Stimulated activated CD8-positive, alpha-beta memory T cell treated with anti-CD3 and anti-CD28 coated beads, Interleukin-4, amount 100 ng/mL, for 1 hour (primary cell): ENCODE measurements at places on chromosomes 1 and 21.

- DNase-seq: no peak
Measured at GRCh38 chr1:234854645-234855039, 244.7 kb upstream of the IRF2BP2 start.

GRCh38 chr1:185232874-185233273, 75.9 kb downstream of the SWT1 start:
- no peak for DNase-seq

DNA sequence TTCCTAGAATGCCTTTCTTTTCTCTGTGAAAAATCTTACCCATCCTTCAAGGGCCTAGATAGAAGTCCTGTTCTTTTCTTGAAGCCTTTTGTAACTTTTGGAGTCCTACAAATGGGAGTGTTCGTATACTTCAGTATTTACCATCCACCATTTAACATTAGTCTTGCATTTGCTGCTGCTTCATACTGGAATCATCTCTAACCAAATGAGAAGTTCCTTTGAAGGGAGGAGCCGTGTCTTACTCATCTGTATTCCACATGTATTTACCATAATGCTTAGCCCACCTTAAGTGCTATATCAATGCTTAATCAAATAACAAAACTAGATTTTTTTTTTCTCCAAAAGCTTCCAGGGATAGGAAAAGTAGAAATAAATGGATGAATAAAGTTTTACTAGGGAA, 7.1 kb downstream of the PRDX6 start:
- no peak for DNase-seq

DNA sequence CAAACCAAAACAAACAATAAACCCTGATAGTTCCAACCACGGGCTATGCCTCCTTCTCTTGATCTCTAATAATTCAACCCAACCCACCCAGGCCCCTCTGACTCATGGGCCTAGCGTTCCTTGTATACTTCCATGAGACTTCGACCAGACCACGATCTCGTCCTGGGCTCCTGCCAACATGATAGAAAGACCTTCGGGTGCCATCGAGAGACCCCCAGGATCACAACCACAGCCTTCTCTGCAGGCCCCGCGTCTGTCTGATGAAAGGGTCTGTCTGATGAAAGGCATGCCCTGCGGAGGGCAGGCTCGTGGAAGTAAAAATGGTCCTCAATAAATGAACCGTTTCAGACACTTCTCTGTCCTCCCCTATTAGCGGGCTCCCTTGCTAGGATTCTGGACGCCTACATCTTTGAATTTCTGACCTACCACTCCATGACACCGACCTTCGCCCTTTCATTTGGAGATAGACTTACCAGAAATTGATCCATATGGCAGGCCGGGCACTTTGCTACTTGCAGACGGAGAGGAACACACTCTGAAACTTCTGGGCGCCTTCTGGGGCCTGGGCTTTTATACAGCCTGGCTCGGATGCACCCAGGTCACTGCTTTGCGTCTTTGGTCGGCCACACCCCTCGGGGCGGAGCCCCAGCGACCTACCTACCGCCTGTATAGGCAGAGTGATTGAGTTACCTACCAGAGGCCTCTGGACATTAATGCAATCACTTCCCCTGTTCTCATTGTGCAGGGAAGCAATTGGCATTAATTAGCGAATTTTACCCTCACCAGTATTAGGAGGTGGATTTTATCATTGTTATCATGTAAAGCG, 5.3 kb upstream of the KLF18 start:
- no peak for DNase-seq

GRCh38 chr1:242871471-242872030, 347.1 kb upstream of the PLD5 start:
- DNase-seq: no peak

GRCh38 chr1:154556422-154556821, 2.0 kb downstream of the UBE2Q1 start:
- no peak for DNase-seq

DNA sequence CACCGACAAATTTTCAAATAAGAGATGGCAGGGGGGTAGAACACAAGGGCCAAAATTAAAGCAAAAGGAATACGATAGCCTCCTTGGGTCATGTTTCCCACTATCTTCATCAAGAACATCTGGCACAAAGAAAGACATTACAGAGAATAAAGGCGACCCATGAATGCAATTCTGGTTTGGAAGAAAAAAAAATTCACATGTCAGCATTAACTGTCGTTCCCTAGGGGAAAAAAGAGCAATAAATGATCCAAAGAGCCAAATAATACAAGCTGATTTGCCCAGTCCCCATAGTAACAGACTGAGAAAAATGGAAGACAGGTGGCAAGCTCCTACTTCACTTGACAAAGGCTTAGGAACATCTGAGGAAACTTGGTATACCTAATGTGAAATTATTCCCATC, 4.5 kb downstream of the STIL start:
- DNase-seq: no peak

DNA sequence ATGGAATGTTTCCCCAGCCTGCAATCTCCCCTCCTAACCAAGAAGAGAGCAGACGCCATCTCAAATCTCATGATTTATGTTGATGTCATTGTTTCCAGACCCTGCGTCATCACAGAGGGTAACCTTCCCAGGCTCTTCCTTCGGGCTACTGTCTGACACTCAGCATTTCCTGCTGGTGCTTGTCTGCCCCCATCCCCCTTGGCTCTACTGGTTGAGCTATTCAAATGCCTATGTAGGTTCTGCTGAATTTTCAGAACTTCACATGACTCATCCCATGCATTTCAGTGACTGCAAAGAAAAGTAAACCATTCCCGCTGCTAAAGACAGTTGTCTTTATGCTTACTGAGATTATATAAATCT, 24.8 kb upstream of the ITPKB start:
- no peak for DNase-seq

DNA sequence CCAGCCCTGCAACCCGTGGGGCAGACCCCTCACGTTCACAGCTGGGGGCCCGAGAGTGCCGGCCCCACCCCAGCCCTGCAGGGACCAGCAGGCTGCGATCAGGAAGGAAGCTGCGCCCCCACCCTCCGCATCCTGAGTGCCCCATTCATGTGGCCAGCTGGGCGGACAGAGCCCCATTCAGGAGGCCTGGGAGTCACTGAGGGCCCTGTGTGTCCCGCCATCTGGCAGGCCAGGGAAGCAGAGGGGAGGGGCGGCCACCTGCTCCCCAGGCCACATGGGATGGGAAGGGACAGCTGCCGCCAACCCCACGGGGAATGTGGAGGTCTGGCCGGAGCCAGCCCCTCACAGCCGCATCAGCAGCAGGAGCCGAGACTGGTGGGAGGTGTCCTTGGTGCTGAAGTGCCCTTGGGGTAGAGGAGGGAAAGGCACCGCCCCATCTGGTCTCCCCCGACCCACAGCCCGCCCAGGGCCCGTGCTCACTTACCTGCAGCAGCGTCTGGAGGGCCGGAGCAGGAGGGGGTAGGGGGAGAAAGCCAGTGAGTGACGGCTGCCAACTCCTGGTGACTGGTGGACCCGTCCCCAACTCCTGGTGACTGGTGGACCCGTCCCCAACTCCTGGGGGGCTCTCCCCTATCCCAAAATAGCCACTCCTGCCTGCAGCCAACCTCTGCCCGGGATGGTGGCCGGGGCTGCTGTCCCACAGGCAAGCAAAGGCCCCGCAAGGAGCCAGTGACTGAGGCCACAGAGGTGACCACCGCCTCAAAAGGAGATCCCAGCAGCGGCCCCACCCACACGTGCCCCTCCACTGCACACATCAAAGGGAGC, 8.7 kb downstream of the ACAP3 start:
- DNase-seq: no peak

DNA sequence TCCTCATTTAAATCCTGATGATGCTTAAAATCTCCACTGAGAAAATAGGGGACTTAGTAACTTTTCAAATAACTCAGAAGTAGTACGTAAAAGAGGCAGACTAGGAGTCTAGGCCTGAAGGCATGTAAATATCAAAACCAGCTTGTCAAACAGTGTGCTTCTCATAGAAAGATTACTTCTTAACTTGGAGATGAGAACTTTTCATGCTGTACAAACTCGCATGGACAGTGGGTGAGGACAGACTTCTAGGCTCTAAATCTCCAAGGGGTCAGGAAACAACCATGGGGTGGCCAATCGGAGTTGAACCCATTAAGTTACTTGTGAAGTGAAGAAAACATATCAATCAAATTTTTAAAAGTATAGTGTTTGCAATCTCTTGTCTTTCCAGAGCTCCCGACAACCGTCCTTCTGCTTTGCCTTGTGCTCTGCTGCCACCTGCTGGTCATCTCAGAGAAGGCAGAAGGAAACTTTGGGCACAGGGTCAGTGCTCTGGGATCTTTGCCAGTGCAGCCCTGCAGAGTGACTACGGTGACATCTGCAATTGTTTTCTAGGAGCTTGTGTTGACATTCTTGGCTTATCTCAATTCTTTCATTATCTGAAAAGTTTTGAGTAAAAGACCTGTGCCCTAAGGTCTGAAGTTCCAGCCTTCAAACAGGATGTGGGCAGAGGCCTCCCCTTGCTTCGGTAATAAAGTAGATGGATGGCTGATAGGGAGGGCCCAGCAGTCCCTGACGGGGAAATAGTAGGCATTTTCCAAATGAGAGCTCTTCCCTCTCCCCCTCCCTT, 105.1 kb upstream of the PDE4B start:
- DNase-seq: peak; percentile 60

GRCh38 chr1:36115200-36115669, 9.8 kb downstream of the COL8A2 start:
- DNase-seq: no peak

GRCh38 chr1:203290261-203291089, 14.8 kb upstream of the BTG2 start:
- peak; percentile 97 for DNase-seq

DNA sequence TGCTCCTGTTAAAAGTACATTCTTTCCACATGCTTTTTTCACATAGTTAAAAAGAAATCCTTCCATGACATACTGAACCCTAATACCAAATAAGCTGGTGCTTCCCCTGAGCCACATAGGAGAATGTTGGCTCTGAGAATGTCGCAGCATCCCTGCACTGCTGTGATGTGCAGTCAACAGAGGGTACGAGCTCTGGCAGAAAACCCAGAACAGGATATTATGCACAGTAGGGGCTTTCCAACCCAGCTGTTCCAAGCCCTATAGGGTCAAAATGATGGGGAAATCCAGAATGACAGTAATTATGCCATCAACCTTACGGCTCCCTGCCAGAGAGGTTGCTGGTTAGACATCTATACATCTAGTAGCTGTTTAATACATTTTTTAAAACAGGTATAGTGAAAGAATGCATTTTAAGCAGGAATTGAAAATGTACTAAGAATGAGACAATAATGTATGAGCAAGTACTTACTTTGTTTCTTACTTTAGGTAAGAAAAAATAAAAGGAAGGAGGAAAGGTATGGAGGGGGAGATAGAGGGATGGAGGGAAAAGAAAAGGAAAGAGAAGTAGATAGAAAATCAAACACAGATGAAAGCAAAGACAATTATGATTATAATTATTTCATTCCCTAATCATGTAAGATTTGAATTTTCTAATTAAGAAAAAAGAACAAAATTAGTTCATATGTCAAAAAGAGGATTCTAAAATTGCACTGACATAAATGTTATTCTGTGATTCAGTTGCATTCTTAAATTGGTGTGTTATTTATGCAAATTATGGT, 126.0 kb downstream of the NR5A2 start:
- DNase-seq: no peak

GRCh38 chr1:67683766-67684525, 1.1 kb upstream of the GADD45A start:
- DNase-seq: no peak

DNA sequence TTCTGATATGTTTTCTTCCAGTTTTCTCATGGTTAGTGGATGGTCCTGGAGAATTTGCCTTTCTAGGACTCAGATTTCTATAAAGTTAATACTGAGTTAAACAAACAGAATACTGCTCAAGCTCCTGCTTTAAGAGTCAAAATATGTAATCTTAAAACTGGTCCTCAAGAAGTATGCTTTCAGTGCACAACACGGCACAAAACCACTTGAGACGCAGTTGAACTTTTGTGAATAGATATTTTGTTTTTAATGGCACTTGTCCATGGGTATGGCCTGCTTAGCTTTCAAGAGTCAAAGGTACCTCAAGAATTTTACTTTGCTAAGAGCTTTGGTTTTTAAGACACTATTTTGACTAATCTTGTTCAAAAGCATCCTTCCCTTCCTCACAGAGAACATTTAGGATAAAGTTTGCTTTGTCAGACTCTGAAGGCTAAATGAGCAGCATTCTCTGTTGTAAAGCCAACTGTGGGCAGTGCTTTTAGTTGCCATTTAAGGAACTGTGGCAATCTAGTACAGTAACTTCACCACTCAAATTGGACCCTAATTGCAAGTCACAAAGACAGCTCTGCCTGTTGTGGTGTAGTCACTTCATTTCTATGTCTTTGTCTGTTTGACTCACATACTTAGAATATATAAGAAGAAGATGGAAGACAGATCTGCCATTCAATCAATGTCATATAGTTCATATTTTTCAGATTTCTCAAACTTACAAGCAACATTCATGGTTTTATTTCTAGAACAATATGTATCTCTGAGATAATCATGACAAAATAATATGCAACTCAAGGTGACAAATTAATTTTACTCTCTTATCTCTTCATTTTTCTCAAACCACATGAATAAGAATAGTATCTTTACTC, 28.8 kb downstream of the SAMD13 start:
- no peak for DNase-seq

DNA sequence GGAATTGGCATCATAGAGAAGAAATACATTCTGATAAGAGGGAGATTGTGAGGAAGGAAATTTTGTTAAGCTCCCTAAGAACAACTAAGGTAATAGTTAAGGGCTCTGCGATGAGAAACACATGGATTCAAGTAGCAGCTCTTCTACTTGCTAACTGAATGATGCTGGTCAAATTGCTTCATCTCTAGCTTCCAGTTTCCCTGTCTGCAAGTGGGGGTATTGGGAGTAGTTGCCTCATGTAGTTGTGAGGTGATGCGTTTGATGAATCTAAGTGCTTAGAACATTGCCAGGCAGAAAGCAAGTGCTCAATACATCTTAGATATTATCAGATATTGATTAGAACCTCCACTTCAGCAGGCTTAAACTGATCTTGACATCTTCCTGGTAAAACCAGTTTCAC, 84.8 kb downstream of the CD58 start:
- DNase-seq: no peak

DNA sequence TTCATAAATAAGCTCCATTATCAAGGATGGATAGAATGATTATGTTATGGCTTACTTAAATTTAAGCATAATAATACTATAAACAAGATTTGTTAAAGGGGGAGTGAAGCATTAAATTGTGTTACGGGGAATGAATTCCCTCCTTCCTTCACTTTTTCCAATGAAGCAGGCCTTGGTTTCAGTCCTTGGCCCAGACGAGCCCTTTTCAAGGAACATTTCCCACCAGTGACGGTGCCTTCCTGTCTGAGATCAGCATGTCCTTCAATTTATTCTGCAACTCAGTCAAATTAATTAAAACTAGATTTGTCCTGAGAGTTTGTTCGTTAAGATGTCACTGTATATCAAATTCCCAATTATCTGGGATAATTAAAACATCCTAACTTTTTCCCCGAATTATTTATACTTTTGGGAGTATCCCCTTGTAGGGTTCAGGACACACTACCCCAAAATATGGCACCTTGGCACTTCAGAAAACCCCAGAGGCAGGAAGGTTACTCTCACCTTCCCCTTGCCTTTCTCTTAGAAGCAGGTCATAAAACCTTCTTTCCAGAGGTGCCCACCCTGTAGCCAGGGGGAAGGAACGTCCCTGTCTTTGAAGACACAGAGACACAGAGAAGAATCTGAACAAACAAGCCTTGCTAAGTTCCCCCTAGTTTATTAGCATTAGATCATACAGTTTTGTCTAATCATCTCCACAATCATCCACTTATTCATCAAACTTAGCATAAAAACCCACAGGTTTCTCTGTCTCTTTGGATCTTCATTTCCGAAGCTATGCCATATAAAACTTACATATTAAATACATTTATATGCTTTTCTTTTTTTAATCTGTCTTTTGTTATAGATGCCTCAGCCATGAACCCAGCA, 86.2 kb upstream of the ARHGAP29 start:
- DNase-seq: no peak

GRCh38 chr1:20080441-20081352, 10.7 kb downstream of the PLA2G5 start:
- no peak for DNase-seq
